ENCODE measurements at places on chromosomes 7 and 10.
A peak's percentile ranks its signal among the peaks of the same experiment; 100 is the strongest.

GRCh38 chr7:117231047-117231359 lies 91.9 kb downstream of the WNT2 start:
- no peak for DNase-seq

- no peak for DNase-seq
Measured at GRCh38 chr7:47591655-47592572, 10.0 kb upstream of the TNS3 start.

DNA sequence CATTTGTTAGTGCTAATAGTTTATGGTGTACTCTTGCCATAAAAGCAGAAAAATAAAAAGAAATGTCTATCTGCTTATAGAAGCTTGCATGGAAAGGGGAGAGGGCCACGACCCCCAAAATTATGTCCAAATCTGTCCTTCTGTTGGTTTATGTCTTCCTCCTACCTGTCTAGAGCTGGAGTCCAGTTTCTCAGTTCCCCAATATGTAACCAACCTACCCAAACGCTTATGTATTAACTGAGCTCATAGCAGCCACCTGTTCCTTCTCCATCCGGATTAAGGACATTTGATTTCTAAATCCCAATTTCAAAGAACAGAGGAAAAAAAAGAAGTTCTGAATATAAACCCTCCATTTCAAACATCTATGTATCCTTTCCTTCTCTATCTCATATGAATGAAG lies 30.3 kb upstream of the TPK1 start:
- DNase-seq, result no peak

- DNase-seq, result no peak
Measured at GRCh38 chr10:98276311-98276710, 8.3 kb upstream of the LOXL4 start.

GRCh38 chr10:120548210-120548609 lies 91.2 kb downstream of the PLPP4 start:
- DNase-seq, result no peak

GRCh38 chr10:132519382-132520176 lies 18.0 kb upstream of the INPP5A start:
- DNase-seq, result no peak

GRCh38 chr7:82209179-82209747 lies 234.3 kb downstream of the CACNA2D1 start:
- DNase-seq, result no peak

GRCh38 chr10:18463673-18464211 lies 187.6 kb downstream of the NSUN6 start:
- no peak for DNase-seq

DNA sequence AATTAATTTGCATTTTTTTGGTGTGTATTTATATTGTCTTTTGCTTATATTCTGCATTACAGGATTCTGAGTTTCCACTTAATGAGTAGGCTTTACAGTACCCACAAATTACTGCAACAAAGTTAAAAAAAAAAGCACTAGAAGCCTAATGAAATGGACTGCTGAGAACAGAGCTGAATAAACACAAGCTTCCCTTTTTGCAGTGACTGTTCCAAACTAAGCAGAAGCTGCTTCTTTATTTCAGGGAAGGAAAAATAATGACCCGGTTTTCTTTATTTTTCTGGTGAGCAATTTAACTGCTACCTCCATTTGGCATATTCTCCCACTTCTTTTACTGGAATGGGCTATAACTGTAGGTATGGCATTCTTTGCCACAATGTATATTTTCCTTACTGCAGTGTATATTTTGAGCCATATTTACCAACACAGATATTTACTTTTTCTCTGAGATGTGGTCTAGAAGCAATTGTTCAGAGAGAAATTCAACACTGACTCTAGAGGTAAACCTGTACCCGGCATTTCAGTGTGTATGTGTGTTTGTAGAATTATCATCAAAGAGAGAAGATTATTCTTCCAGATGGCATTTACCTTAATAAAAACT lies 56.9 kb downstream of the HDAC9 start:
- DNase-seq, result no peak

DNA sequence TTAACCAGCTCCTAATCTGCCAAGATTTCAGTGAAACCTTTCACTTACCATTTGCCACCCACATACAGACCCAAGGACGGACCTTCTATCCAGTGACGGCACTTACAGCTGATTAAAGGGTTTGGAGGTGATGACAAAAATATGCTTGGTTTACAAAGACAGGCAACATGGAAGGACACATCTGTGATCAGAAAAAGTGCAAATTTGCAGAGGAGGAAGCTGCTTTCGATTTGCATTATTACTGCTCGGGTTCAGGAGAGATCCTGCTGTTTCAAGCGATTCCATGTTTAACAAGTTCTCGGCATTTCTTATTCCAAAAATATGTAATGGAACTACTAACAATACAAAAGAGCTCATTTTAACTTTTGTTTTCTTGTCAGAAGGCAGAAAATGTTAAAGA lies 109.0 kb downstream of the JAZF1 start:
- no peak for DNase-seq

- DNase-seq, result no peak
Measured at GRCh38 chr10:103734731-103735130, 120.6 kb downstream of the SH3PXD2A start.

- DNase-seq, result no peak
Measured at GRCh38 chr10:24561453-24561852, 162.2 kb downstream of the ARHGAP21 start.

DNA sequence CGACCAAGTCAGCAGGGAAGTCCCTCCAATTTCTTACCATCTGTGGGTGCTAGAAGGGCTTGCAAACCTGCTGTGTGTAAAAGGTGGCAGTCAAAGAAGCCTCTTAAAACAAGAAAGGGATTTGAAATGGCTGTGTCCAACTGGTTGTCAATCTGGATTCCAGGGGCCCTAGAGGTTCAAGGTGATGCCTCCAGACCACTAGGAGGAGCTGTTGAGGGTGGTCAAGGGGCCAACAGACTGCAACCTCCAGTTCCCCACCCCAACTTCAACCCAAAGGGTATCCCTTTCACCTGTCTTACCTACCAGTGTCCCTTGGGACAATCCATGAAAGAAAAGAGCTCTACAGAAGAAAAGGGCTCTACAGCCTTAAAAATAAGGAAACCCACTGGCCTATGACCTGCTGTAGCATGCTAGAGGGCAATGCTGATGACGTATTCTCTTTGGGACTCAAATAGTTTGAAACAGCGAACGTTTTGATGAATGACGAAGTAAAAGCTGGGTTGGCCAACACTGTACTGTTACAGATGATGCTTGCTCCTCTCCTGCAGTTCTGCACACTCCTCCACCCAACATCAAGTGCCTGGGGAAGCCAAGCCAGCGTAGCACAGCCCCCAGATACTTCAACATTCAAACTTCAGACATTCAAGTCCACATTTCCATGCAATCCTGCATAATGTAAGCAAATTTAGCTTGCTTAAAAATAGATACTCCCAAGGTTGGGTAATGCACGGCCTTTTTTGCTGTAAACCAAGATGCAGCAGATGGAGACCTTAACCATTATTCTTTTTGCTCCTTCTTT lies 45.9 kb upstream of the WDR11 start:
- no peak for DNase-seq

GRCh38 chr7:117281562-117281961 lies 41.3 kb downstream of the WNT2 start:
- DNase-seq, result no peak

- no peak for DNase-seq
Measured at GRCh38 chr10:10911471-10911921, 106.2 kb upstream of the CELF2 start.

DNA sequence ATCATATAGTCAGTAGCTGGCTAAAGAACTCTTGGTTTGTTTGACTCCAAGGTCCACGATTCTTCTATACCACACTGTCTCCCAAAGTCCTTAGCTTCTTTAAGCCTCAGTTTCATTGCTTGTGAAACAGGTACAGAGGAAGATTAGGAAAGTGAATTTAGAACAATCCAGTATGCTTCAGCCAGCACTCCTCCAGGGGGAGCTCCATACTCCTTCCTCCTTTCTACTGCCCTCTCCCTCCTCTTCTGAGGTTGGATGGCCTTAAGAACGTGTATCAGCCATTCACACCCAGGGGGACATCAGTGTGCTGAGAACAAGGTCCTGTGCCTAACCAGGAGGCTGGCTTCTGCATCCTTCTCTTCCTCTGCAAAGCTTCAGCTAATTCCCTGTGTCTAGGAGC lies 54.8 kb upstream of the CALD1 start:
- no peak for DNase-seq

GRCh38 chr10:42960491-42960990 lies 116.3 kb upstream of the RET start:
- DNase-seq, result no peak

DNA sequence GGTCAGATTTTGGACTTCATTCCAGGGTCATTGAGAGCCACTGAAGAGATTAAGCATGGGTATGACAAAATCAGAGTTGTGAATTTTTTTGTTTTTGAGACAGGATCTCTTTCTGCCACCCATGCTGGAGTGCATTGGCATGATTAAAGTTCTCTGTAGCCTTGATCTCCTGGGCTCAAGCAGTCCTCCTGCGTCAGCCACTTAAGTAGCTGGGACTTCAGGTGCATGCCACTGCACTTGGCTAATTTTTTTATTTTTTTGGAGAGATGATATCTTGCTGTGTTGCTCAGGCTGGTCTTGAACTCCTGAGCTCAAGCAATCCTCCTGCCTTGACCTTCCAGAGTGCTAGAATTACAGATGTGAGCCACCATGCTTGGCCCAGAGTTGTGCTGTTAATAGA lies 52.5 kb upstream of the GLCCI1 start:
- no peak for DNase-seq

GRCh38 chr7:17996442-17997223 lies 31.0 kb downstream of the PRPS1L1 start:
- DNase-seq, result no peak

- DNase-seq, result peak; percentile 55
Measured at GRCh38 chr7:22488643-22489462, 11.1 kb downstream of the STEAP1B start.

- DNase-seq, result no peak
Measured at GRCh38 chr7:85191383-85191782, 4.5 kb upstream of the SEMA3D start.

Data from CD4-positive, alpha-beta T cell treated with Interleukin-15 for 4 hours (primary cell).